ENCODE measurements at places on chromosomes 7 and 10.

GRCh38 chr10:1166101-1166827 lies 110.1 kb downstream of the WDR37 start:
- DNase-seq: no peak

GRCh38 chr10:84429926-84430520 lies 101.6 kb downstream of the CCSER2 start:
- DNase-seq: peak; percentile 41

DNA sequence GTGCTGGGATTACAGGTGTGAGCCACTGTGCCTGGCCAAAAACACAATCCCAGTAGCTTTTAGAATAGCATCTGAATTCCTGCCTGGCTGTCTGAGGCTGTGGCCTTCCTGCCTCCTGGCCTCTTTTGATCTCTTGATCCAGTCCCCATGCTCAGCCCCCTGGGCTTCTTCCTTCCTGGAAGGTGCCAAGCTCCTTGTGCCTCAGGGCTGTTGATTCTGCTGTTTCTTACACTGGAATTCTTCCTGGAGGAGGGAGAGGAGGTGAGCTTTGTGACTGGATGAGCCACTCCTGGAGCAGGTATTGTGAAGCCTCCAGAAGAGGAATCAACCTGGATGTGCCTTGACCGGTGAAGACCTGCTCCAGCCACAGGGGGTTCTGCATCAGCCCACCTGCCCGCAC lies 17.3 kb upstream of the MKI67 start:
- DNase-seq: no peak

DNA sequence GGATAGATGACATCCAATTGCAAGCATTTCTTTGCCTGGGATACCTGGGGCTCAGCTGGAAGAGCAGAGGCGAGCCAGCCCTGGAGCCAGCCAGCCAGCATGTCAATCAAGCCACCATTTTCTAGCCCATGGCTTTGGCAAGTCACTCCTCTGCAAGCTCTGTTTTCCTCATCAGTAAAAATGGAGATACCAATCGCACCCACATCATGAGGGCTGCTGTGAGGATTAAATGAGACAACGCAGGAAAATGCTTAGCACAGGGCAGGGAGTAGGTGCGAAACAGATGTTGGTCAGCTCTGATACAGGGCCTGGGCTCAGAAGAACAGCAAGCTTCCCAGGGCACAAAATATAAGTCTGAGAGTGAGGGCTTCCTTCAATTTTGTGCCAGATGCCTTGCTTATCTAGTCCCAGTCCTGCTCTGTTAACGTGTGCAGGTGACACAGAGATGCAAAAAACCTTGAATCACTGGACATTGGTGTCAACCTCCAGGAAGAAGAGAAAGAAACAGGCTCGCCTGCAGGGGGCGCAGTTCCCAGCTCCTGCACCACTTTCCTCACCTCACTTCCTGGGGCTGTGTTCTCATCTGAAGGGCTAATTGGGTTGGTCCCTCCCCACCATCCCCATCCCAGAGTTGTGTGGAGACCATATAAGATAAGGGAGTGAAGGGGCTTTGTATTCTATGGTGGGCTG lies 72.8 kb upstream of the CACUL1 start:
- no peak for DNase-seq

DNA sequence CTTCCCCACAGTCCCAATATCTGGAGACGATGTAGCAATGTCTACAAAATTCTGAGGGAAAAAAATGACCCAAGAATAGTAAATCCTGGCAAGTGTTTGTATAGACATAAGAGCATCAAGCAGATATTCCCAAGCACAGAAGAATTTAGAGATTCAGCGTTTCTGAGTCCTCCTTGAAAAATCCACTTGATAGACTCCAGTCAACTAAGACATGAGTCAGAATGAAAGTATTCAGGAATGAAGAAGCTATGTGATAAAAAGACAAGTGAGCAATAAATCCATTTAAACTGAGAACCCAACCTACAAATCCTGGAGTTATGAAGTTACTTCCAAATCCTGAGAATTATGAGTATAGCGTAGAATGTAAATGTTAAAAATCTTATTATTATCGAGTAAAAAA lies 86.1 kb upstream of the NPY start:
- no peak for DNase-seq

GRCh38 chr7:30965883-30966282 lies 2.1 kb downstream of the GHRHR start:
- no peak for DNase-seq
